ENCODE measurements at places on chromosomes 12 and 14.
A peak's percentile ranks its signal among the peaks of the same experiment; 100 is the strongest.

- no peak for DNase-seq
Observed at GRCh38 chr12:45076417-45077026, 25.6 kb upstream of the DBX2 start.

GRCh38 chr12:65121049-65121955 is at the start of gene WIF1:
Gene WIF1 (minus strand): TSS chr12:65121305. CDS start chr12:65121191, 114 bp downstream.
- no peak for DNase-seq

DNA sequence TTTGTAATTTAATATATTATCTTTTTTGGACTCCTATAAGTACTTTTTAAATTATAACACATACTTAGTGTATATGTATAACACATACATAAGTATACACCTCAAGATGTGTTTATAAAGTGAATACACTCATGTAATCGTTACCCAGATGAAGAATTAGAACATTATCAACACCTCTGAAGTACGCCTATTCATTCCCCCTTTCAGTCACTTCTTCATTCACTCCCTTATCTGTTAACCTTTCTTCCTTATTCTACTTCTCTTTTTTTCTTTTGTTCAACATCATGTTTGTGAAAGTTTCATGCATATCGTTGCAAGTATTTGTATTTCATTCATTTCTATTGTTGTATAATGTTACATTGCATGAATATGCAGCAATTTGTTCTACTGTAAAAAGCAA is 98.5 kb downstream of the ARID2 start:
- no peak for DNase-seq

- no peak for DNase-seq
Observed at GRCh38 chr12:93261505-93262094, 116.1 kb upstream of the NUDT4 start.

GRCh38 chr12:75162845-75163244 is 46.8 kb downstream of the KCNC2 start:
- no peak for DNase-seq

GRCh38 chr14:57735276-57735675 is 130.6 kb downstream of the SLC35F4 start:
- no peak for DNase-seq

- DNase-seq: no peak
Observed at GRCh38 chr12:89117448-89118034, 234.8 kb downstream of the DUSP6 start.

DNA sequence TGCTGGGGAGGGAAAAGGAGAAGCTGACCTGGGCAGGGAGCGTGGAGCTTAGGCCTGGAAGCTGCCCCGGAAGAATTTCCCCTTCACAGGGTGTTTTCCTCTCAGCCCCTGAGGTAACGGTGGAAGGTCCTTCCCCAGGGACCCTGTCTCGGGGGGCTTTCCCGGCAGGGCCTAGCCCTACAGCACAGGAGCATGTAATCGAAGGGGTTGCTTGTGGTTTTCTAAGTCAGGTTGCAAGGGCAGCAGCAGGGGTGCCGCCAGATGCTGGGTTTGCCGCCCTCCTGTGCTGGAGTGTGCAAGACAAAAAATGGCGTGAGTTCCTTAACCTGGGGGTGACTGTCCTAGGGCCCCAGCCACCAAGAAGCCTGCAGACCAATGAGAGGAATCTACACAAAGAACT is 1.6 kb upstream of the KRT74 start:
- no peak for DNase-seq

GRCh38 chr12:120361506-120362208 is 7.3 kb downstream of the MSI1 start:
- no peak for DNase-seq

DNA sequence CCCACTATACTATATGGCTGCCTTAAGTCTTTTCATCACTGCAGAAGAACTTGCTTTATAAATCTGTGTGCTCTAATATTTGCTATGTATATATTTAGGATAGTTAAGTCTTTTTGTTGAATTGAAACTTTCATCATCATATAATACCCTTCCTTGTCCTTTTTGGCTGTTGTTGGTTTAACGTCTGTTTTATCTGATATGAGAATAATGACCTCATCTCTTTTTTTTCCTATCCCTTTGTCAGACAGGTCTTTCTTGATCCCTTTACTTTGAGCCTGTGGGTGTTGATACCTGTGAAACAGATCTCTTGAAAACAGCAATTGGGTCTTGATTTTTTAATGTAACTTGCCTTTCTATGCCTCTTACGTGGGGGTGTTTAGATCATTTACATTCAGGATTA is 316.3 kb downstream of the TMTC2 start:
- DNase-seq: no peak

DNA sequence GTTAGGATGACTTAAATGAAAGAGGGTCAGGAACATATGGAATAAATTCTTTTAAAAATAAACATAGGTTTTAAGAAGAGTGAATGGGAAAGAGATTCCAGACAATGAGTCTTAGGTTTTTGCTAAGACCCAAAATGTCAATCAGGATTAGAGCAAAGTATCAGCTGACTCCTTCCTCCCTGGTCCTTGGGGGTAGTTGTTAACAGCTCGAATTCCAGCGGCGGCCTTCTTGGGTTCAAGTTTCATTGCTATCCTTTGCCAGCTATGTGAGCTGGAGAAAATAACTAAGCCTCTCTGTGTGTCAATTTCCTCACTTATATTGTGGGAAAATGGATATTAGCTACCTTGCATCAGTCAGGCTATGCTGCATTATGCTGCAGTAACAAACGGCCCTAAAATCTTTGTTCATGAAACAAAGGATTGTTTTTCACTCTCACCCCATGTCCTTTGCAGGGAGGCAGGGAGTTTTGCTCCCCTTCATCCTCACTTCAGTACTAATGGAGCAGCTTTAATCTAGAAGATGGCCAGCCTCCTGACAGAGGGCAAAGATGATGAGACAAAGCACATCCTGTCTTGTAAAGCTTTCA is 83.8 kb upstream of the RFLNA start:
- no peak for DNase-seq

- no peak for DNase-seq
Observed at GRCh38 chr12:56086608-56087007, 6.6 kb downstream of the ERBB3 start.

DNA sequence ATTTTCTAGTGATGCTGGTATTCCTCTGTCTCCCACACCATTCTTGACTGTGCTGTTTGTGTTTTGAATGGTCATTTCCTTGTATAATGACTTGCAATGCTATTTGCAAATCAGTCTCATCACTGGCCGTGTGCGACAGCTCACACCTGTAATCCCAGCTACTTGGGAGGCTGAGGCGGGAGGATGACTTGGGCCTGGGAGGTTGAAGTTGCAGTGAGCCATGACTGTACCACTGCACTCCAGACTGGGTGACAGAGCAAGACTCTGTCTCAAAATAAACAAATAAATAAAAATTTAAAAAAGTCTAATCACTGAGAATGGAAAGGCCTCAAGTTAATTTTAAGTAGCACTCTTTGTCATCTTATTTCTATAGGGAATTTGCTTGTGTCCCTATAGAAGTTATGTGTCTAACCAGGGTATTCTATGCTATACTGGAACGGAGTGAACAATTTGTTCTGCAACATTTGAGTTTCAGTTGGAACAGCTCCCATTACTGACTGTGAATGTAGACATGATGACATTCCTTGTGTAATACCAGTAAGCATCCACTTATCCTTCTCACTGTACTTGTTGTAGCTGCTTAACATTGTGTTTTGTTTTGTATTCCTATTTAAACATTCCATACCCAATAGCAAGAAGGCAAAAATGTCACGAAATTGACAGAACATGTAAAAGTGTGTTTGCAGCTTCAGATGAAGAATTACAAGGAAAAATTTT is 126.3 kb downstream of the MGST1 start:
- DNase-seq: no peak

DNA sequence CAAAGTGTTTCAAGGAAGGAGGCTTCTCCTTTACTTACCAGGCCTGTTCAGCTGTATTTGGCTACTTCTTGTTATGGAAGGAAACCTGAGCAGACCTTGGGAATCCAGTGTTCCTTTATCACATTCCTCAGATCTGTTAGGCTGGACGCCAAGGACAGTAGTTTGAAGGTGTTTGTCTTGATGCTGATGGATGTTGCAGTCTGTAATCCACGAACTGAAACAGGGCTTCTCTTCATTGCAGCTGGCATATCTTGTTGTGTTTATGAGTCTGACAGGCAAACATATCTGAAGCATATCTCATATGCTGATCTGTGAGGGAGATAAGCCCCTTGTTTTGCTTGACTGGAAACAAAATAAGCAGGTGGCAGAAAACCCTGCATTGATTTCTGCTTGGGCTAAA is 904.3 kb downstream of the NRXN3 start:
- DNase-seq: no peak

- DNase-seq: no peak
Observed at GRCh38 chr12:95557625-95558024, 6.3 kb upstream of the USP44 start.

DNA sequence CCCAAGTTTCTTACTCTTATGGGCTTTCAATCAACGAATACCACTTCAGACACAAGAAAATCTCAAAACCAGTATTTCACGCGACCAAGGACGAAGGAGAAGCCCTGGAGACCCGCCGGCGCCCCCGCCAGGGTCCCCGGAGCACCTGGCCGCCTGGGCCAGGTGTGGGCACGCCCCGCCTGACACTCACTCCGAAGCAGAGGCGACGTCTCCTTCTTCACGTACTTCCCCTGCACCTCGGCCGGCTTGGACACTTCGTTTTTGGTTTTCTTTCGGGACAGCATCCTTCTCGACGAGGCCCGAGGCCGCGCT is 466 bp downstream of the SAV1 start:
- no peak for DNase-seq

DNA sequence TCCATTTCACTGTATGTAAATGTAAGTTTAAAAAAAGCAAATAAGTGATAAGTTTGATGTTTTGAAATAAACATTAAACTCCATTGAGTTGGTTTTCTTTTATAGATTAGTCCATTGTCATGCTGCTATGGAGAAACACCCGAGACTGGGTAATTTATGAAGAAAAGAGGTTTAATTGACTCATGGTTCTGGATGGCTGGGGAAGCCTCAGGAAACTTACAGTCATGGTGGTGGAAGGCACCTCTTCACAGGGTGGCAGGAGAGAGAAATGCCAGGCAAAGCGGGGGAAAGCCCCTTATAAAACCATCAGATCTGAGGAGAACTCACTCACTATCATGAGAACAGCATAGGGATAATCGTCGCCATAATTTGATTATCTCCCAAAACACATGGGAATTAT is 48.4 kb upstream of the OXA1L start:
- DNase-seq: no peak

DNA sequence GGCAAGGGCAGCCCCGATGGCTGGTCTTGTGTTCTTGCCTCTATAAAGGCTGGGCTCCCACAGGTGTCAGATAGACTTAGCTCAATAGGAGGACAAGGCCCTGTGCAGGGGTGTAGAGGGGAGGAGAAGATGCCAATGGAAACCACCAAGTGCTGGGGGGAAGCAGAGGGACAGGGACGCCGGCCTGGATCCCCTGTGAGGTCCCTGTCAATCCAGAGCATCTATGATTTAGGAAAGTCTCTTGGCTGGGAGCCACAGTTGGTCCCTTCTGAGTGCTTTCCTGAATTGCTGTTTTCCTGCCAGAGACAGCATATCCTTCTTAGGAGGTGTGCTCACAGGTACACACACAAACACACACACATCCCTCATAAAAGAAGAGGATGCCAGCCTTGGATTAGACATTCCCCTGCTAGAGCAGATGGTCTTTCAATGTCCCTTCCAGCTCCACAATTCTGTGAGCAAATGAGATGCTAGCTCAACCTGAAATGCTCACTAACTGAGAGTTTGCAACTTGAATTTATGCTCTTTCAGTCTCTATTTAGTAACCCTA is 62.7 kb downstream of the TTC7B start:
- DNase-seq: no peak

DNA sequence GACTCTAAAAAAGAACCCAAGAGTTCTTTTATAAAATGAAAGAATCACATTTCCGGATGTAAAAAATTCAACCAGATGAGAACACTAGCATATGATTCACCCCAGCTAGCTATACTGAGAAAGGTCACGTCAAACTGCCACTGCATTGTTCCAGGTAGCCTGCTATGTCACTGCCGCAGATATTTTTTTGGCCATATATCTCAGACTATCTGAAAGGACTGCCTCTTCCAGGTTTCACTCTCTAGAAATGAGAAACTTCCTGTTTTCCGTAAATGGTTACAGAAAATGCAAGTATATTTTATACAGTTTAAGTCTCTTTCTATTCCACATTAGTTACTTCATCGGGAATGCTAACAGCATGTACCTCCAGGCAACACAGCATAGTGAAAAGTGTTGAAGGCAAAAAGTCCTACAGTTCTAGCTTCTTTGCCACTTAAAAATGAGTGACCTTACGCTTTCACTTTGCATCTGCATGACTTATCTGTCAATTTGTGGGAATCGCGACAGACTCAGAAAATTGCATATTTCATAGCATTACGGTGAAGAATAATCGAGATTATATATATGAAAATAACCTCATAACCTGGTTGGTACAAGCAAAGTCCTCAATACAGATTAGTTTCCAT is 105.2 kb downstream of the MED13L start:
- DNase-seq: peak; percentile 70

GRCh38 chr14:92967346-92967926 is 44.5 kb downstream of the CHGA start:
- DNase-seq: no peak

DNA sequence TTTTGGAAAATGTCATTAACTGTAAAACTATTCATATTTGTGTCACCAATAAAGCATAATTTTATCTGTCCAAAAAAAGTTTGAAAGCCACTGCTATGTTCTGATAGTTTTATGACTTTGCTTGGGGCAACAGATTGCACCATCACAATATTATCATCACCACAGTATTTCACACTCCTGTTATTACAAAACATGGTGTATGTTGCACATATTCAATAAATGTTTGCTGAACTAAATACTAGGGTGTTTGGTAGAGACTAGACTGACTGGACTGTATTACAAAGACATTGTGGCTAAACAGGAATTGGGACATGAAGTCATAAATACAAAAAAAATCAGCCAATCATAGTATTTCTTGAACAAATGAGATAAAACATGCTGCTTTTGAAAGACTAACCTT is 55.1 kb downstream of the PAWR start:
- DNase-seq: no peak

- no peak for DNase-seq
Observed at GRCh38 chr12:11970155-11970520, 100.6 kb upstream of the BCL2L14 start.

GRCh38 chr14:83842547-83842946 is 1687.4 kb upstream of the FLRT2 start:
- DNase-seq: no peak

GRCh38 chr12:42641221-42641885 is 51.8 kb upstream of the PRICKLE1 start:
- no peak for DNase-seq

DNA sequence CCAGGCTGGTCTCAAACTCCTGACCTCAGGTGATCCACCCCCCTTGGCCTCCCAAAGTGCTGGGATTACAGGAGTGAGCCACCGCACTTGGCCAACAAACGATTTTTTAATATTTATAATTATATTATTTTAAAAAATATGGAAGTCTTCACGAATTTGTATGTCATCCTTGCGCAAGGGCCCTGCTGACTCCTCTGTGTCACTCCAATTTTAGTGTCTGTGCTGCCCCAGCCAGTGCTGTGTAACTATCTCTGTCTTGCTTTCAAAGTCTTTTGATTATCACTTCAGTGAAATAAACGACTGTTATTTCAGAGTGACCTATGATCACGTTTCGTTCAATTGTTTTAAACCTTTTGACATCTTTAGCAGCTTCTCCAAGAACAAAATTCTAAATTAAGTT is 13.1 kb upstream of the MMP17 start:
- DNase-seq: no peak

- no peak for DNase-seq
Observed at GRCh38 chr12:57454566-57455373, at the start of gene INHBE. Gene INHBE (plus strand): TSS chr12:57455307. CDS start chr12:57455537, 230 bp downstream.

- DNase-seq: no peak
Observed at GRCh38 chr12:78248321-78248720, 417.6 kb downstream of the NAV3 start.

Data from bone marrow (tissue), 2 donors.